Head of caudate nucleus (tissue), 42 donors: ENCODE measurements at places on chromosomes 1 and 21.

DNA sequence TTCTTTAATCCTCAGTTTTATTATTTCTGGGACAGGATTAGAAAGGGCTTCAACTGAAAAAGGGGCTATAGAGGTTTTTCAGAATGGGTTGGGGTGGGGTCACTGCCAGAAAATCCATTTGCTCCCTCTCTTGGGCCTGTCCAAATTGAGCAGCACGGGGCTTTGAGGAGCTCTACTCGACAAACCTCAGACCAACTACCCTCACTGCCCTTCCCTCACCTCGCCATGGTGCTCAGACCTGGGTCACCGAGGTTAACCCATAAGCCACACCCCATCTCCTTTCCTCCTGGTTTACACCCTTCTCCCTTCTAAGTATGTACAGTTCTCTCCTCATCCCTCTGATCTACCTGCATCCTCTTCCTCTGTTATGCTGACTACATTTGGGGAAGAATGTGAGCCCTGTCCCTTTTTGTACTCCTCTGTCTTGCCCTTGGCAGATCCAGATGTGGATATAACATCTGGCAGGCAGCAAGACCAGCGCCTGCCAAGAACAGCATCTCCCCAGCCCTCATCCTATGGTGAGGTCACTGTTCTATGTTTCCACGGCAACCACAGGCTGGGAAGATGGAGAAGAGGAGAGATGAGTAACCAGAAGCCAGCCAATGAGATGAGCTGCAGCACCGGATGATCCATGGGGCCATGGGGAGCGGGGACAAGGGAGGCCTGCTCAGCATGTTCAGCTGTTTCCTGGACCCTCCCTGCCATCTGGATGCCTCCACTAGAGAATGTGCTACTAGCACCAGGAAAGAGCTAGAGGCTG is 3.7 kb upstream of the FABP3 start:
- DNase-seq: peak; percentile 92

GRCh38 chr21:25496825-25497482 is 110.3 kb downstream of the MRPL39 start:
- no peak for DNase-seq

- no peak for DNase-seq
Observed at GRCh38 chr1:88655140-88655539, 28.9 kb upstream of the PKN2 start.

GRCh38 chr1:50852889-50853288 is 107.2 kb downstream of the FAF1 start:
- no peak for DNase-seq

DNA sequence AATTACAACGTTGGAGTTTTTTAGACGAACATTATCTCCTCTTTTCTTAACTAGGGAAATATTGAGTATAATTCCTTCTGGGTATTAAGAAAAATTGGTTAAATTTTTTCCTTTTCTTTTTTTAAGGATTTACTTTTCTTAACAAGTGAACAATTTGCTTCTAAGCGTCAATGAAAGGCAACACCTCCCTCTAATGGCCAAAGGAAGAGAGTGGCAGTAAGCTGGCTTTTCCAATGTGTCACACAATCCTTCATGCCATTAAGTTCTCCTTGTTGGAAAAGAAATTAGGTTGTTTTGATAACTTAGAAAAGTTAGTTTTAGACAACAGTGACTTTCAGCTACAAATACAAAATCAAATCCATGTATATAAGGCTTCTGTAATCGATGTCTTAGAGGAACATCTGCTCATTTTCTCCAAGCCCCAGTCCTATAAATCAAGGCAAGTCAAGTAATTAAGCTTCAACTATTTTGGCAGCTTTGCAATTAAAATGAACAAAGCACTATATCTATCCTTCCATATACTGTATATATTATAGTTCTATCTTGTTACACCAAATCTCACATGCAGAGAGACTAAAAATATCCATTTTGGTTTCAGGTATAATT is 62.8 kb downstream of the EDEM3 start:
- no peak for DNase-seq

DNA sequence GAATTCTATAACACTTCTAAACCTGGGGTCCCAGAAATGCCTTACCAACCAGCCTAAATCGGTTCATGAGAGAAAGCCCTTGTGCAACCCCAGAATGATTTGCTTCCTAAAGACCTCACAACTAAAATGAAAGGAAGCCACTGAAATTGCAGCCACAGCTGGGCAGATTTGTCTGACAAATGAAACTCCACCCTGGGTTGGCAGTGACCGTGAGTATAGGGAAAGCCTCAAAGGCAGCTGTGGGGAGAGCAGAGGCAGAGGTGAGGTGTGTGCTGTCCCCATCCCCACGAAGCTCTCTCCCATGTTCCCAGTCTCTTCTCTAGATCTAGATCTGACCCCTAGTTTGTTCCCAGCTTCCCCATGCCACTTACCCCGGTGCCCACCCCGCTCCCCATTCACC is 23.1 kb downstream of the RHBDL2 start:
- no peak for DNase-seq

- no peak for DNase-seq
Observed at GRCh38 chr1:230567221-230567575, 75.1 kb upstream of the COG2 start.

- no peak for DNase-seq
Observed at GRCh38 chr1:203534526-203534925, 40.6 kb downstream of the OPTC start.

DNA sequence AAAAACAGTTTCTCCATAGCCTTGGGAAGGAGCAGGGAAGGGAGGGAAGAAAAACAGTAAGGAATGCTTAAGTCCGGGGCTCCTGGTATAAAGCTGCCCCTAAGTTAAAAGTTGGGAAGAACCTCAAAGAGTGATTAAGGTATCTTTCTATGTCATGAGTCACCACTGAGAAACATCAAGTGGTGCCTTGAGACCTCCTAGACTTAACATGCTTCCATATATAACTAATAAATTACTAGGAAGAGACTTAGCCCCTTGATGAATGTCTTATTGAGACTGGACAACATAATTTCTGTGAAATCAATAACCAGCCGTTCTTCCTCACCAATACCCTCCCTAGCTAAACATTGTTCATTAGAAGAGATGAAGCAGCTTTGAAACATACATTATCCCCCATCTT is 121.8 kb upstream of the SLC44A3 start:
- no peak for DNase-seq

DNA sequence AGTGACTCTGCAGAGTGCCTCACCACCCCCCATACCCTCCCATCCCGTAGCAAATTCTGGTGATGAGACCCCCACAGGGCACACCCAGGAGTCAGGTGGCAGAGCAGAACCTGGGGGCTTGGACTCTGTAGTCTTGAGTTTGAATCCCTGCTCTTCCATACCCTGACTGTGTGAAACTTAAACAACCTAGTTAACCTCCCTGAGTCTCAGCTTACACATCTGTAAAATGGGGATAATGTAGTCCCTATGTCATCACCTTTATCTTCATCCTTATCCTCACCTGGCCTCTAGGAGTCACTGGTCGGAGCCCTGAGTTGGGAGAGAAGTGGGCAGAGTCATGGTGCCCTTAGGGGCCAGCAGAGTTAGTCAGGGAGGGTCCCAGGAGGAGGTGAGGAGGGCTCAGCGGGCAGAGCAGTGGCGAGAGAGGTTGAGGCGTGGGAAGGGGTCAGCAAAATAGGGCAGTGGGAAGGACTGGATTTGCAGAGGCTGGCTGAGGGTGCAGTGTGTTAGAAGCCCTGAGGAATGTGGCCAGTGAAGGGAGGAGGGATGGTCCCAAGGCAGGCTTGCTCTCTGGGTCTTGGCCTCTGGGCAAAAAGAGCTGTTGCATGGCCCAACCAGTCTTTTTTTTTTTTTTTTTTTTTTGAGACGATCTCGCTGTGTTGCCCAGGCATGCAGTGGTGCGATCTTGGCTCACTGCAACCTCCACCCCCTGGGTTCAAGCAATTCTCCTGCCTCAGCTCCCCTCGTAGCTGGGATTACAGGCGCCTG is 18.6 kb downstream of the C1orf167 start:
- DNase-seq: no peak

- DNase-seq: no peak
Observed at GRCh38 chr1:42365118-42365517, 15.5 kb upstream of the RIMKLA start.

GRCh38 chr1:158058237-158058985 is 65.0 kb downstream of the KIRREL1 start:
- no peak for DNase-seq

GRCh38 chr1:54800041-54800898 is 853 bp downstream of the TTC22 start:
- DNase-seq: peak; percentile 94

DNA sequence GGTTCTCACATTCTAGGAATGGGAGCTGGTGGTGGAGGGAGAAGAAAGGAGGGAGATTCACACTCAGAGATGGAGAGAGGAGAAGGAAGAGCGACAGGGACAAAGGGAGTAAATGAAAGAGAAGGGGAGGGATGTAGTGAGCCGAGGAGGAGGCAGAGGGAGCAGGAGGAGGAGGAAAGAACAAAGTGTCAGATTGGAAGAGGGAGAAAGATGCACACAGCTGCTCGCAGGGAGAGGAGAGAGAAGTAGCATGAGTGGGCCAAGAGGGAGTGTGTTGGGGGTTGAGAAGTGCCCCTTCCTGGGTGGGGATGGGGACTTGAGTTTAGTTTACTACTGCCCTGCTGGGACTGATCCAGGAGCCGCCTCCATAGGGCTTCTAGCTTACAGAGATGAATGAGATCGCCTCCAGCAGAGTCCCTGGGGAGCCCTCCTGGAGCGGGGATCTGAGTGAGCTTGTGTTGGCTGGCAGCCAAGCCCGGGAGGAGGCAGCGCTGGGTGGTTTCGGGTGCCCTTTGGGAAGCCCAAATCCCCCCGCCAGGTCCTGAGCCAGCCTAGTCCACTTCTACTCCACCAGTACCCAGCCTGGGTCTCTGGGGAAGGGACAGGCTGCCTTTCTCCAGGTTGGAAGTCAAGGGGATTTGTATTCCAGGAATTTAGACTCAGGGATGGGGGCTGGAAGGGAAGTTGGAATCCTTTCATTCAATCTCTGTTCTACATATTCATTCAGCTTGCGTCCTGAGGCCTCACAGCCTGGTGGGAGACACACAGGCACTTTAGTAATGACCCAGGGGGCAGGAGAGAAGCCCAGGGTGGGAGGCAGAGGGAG is 20.9 kb downstream of the PTPRU start:
- peak; percentile 54 for DNase-seq

DNA sequence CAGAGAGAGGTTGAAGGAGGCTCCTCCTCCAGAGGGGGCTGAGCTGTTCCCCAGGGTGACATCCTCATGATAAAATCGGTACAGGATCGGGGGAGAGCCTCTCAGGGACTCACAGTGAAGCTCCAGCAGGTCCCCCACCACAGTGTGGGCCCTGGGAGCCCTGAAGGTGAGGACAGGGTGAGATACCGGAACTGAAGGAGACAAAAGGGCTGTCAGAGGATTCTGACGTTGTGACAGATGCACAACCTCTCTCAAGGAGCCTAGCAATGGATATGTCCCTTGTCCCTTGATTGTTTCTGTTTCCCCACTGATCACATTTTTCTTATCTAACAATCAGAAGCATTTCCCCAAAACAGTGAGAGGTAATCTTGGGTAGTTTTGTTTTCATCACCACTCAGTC is 5.2 kb downstream of the FCRL3 start:
- DNase-seq: no peak

GRCh38 chr1:145985502-145986439 is 10.6 kb downstream of the TXNIP start:
- DNase-seq: no peak

DNA sequence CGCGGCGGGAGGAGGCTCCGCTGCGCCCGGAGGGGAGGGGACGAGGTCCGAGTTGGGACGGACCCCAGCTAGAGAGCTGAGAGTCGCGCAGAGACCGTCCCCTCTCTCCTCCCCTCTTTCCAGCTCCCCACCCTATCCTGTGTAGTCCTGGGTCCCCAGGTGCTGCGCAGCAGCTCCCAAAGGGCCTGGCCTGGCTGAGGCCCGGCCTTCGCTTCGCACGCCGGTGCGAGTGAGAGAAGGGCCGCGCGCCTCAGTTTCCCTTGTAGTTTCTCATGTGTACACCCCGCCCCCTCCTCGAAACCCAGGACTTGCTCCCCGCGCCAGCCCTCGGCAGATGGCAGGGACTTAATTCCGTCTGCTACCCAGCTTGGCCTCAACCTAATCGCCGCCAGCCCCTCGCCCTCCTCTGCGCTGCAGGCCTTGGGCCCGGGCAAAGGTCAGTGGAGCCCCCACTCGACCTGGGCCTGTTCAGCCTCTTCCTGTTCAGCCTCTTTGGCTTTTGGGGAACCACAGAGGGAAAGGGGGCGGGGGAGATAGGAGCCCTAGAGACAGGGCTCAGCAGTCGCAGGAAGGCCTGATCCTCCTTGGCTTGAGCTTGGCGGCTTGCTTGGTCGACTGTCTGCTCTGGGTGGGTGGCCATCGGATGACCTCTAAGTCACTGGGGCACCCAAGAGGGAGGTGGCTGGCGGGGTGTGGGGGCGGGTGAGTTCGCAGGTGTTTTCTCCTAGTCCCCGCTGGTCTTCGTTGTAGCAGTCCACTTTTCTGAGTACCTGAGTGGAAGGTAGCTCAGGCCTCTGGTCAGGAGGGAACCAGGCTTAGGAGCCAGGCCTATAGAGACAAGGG is 1.0 kb downstream of the ZNF687 start:
- no peak for DNase-seq

- no peak for DNase-seq
Observed at GRCh38 chr1:1552263-1552639, 11.8 kb upstream of the TMEM240 start.

- no peak for DNase-seq
Observed at GRCh38 chr1:54413732-54414131, 7.5 kb upstream of the SSBP3 start.

DNA sequence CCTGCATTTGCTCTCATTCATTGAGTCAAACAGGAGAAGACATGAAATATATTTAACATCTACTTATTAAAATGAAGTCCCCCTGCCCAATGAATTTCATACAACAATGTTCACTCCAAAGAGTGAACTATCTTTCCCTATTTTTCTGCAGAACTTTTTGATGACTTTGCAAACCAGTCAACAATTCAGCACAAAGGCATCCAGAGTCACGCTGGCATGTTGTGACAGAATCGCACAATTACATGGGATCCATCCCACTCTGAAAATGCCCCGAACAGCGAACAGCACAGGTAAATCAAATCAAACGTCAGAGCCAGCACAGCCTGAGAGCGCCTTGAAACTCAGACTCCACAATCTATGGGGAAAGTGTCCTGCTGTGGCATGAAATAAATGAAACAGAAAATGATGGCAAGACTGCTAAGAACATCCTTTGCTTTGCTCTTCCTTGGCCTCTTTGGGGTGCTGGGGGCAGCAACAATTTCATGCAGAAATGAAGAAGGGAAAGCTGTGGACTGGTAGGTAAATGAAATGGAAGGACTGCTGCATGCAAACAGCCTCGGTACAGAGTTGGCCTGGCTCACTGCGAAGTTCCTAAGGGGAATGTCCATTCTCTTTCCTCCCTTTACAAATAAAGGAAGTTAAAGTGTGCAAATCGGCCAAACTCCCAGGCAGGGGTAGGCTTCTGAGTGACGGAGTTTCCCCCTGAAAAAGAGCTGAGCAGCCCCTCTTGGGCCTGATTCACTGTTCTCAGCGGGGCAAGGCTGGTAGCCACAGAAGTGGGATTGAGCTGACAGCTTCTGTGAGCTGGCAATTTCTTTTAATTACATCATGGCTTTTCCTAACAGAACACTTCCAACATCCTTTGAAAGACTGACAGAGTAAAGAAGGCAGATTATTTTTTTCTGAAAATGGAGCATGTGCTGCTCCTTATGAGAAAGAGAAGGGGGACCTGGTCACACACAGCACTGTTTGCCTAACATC is at the start of gene DNASE2B:
DNASE2B (plus strand) TSS at position 310 of the 981 bp plus-strand sequence; CDS start at position 391, 81 bp downstream.
- no peak for DNase-seq

GRCh38 chr1:24586970-24587820 is 31.3 kb downstream of the NCMAP start:
- peak; percentile 50 for DNase-seq

- no peak for DNase-seq
Observed at GRCh38 chr1:161304927-161305866, 4.6 kb downstream of the MPZ start.

- DNase-seq: no peak
Observed at GRCh38 chr1:109901141-109901523, 9.5 kb upstream of the CSF1 start.
